ENCODE measurements at places on chromosomes 6 and 20. TPM values are rescaled to one million over a fixed set of nuclear protein-coding genes. Genes with fewer than 3 reads are reported as not detected.

Gene PERP
- 103 TPM for total RNA-seq

Gene ADTRP
- 25.3 TPM for total RNA-seq

Gene TMEM200A
- total RNA-seq: not detected

Gene ENPP3
- not detected for total RNA-seq

Gene PGC
- total RNA-seq: not detected

Gene OR2H2
- total RNA-seq: not detected

Gene PXMP4
- total RNA-seq: 5.2 TPM

Gene NRSN1
- total RNA-seq: not detected

Gene ETV7
- total RNA-seq: 0.20 TPM

Gene IL17F
- not detected for total RNA-seq

Gene SIRPA
- total RNA-seq: 23.6 TPM
